ENCODE measurements at places on chromosomes 1 and 21.

DNA sequence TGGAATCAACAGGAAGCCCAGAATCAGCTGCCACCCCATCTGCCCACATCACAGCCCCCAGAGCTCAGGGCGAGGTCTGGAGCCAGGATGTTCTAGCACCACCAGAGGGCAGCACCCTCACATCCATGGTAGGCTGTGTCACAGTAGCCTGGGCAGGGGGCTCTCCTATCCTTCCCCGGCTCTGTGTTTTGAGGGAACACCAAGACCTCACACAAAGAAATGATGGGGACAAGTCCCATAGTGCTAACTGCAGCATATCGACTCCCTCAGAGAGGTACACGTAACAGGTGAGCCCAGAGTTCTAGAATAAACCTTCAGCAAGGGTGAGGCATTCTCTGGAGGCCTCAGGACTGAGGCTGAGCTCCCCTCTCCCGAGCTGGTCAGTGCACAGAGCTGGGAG, 2.3 kb upstream of the KCNC4 start:
- DNase-seq: peak; percentile 62

GRCh38 chr1:67970088-67970487, 80.3 kb downstream of the DIRAS3 start:
- DNase-seq: no peak

- DNase-seq: no peak
Observed at GRCh38 chr21:41831453-41831831, 47.7 kb downstream of the PRDM15 start.

GRCh38 chr1:12618965-12619791, 1.2 kb upstream of the DHRS3 start:
- peak; percentile 40 for DNase-seq

GRCh38 chr1:37267111-37267835, 207.1 kb upstream of the ZC3H12A start:
- no peak for DNase-seq

DNA sequence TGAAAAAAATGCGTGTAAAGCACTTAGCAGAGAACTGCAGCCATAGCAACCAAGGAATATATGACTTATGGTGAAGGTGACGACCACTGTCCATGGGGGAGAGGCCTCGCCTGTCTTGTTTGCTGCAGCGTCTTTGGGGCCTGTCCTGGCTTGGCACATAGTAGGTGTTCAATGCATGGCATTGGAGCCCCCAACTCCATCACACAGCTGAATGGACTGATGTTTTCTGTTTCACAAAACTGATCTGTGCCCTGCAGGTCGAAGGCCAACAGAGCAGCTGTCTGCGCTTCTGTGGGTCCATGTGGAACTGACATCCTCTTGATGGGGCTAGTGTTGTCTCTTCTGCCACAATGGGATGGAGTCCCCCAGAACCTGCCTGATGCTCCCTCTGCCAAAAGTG, 296.0 kb downstream of the PTPRU start:
- peak; percentile 2 for DNase-seq

DNA sequence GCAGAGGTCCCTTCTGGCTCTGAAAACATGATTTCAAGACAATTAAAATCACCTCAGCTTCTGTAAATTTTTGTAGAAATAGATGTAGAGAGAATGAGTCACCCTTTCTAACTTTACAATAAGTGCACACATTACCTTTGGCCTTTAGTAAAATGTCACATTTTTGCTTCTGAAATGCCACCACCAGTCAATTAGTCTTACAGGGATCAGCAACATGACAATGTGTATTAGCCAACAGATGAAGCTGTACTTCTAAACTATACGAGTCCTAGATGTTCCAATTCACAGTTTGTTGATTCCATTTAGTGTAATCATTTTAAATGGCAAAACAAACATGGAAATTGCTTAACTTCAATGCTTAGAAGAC, 23.1 kb downstream of the C21orf91 start:
- no peak for DNase-seq

DNA sequence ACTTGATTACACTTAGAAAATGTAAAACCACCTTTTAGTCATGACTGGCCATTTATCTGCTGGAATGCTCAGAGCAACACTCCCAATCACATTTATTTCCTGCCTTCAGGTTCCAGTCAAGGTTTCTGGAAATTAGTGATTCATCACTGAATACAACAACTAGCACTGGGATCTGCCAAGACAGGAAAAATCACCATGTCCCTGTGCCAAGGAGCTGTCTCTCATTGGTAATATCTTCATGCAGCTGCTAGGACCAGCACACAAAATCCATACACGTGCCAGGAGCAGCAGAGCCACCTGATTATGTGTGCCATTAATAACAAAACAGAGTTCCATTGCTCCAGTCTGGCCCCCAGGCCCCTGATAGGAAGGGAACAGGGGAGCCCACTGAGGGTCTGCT, 194.6 kb downstream of the TNR start:
- no peak for DNase-seq

GRCh38 chr1:59368008-59368670, 71.2 kb downstream of the FGGY start:
- no peak for DNase-seq

GRCh38 chr1:155051777-155052398, 772 bp downstream of the ADAM15 start:
- DNase-seq: peak; percentile 18

- DNase-seq: no peak
Observed at GRCh38 chr1:64242895-64243756, 39.7 kb downstream of the UBE2U start.

DNA sequence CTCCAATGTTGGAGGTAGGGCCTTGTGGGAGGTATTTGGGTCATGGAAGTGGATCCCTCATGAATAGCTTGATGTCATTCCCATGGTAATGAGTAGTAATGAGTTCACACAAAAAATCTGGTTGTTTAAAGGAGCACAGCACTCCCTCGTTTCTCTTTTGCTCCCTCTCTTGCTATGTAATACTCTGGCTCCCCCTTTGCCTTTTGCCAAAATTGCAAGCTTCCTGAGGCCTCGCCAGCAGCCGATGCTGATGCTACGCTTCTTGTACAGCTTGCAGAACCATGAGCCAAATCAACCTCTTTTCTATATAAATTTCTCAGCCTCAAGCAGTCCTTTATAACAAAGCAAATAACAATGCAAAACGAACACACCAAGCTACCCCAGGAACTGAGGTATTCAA, 80.9 kb downstream of the LHX9 start:
- DNase-seq: no peak
